ENCODE measurements at places on chromosomes 7 and 10.

DNA sequence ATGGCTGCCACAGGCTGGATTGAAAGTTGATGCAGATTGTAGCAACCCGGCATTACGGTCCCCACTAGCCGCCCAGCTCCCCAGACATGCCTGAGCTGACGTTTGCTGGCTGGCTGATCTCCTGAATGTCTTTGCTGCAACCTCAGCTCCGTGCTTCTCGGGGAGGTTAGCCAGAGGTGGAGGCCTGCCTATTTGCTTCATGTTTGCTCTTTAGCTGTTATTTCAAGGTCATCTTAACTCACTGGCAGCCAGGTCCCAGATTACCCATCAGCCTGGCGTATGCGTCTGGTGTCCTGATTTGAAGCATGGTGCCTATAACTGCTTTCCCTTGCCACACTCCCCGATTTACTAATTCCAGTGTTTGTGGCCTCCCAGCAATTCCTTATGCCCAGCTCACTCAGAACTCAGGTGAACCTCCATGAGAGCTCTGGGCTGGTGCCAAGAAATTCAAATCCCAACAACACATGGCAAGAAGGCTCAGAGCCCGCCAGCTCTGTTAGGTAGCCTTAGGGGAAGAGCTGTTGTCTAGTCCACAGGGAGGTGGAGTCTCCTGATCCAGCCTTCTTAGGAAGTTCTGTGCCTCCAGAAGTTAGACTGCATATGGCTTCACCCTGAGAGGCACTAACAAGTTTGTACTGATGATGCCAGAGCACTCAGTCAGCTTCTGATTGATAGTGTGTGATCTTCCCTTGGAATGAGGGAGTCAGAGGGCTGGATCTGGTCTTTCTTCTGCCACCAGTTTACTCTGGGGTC lies 69.7 kb upstream of the EXOC4 start:
- peak; percentile 64 for DNase-seq

DNA sequence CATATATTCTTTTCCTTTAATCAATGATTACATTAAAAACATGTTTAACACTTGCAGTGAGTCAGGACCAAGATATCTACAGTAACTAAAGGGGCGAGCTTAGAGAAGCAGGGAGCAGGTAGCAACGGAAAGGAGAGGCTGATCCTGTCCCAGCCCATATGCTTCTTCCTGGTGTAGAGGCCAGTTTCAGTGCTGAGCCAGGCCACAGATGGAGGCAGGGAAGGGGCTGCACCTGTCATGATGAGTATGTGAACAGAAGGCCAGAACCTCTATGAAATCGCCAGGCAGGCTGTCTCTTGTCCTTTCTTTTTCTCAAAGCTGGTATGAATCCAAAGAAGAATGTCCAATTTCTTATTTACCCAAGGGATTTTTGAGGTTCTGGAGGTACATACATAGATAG lies 16.3 kb downstream of the REEP3 start:
- DNase-seq = no peak

- no peak for DNase-seq
Measured at GRCh38 chr7:92720604-92721350, 115.6 kb downstream of the CDK6 start.

DNA sequence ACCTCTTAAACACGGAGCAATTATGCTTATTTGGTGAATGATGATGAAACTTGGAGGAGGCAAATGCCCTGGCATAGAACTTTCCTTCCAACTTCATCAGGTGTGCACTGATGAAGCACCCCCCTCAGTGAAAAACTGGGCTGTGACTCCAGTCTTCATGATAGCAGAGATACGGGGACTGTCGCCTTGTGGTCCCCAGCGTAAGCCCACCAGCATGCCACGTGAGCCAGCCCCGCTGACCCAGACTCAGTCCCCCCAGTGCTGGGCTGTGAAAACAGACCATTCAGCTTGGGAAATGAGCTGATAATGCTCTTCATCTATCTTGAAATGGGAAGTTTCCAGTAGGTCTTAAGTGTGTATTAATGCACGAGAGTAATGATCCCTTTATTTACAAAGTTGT lies 177.0 kb downstream of the SNX10 start:
- DNase-seq = no peak

DNA sequence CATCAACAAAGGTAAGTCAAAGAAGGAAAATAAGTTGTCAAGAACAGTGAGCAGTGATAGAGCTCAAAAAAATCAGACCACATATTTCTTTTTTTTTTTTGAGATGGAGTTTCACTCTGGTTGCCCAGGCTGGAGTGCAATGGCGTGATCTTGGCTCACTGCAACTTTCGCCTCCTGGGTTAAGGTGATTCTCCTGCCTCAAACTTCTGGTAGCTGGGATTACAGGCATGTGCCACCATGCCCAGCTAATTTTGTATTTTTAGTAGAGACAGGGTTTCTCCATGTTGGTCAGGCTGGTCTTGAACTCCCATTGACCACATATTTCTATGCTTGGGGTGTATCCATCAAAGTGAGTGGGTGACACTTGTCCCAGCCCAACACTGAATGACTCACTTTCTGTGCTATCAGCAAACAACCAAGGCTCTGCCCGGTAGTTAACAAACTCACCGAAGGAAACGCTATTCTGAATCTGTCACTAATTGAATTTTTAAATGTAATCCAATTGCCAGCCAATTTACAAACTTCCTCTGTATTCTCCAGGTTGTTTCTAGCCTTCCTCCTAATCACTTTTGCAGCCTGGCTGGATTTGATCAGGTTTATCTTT lies 19.6 kb upstream of the SMNDC1 start:
- DNase-seq = no peak

DNA sequence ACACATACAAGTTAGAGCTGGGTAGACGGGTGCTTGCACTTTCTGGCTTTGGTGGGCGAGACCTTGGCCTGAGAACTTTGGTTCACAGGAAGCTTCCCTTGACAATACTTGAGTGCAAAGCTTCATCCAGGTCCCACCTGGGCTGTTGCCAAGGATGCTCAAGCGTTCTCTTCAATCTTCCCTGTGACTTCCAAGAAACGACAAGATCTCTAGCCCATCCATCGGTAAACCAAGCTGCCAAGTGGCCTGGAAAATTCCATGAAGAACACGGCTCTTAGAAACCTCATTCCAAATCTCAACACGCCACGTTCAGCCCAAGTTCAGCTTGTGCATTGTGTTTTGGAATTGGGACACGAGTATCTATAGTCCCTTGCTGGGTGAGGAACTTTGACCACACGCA lies 84.7 kb downstream of the CHST15 start:
- DNase-seq = no peak

GRCh38 chr10:73983096-73984047 lies 14.5 kb upstream of the VCL start:
- DNase-seq = no peak

- peak; percentile 57 for DNase-seq
Measured at GRCh38 chr7:101602484-101603241, 26.4 kb downstream of the MYL10 start.

GRCh38 chr7:158453663-158454062 lies 134.0 kb downstream of the PTPRN2 start:
- no peak for DNase-seq

GRCh38 chr7:141342621-141343408 lies 208.4 kb upstream of the AGK start:
- DNase-seq = no peak

DNA sequence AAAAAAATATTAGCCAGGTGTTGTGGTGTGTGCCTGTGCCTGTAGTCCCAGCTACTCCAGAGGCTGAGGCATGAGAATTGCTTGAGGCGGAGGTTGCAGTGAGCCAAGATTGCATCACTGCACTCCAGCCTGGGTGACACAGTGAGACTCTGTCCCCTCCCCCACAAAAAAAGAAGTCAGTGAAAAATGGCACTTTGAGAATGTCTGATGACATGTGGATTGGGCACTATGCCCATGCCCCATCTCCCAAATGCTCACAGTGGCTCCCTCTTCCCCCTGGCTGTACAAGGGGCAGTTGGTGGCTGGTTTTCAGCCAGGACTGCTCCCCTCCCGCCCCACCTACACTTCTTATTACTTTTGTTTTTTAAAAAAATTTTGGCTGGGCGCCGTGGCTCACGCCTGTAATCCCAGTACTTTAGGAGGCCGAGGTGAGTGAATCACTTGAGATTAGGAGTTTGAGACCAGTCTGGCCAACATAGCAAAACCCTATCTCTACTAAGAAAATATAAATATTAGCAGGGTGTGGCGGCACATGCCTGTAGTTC lies 26.1 kb downstream of the IL15RA start:
- no peak for DNase-seq

GRCh38 chr7:2477447-2478398 lies 1.5 kb upstream of the GRIFIN start:
- peak; percentile 34 for DNase-seq

- DNase-seq = no peak
Measured at GRCh38 chr10:74587109-74587854, 239.1 kb upstream of the KAT6B start.

DNA sequence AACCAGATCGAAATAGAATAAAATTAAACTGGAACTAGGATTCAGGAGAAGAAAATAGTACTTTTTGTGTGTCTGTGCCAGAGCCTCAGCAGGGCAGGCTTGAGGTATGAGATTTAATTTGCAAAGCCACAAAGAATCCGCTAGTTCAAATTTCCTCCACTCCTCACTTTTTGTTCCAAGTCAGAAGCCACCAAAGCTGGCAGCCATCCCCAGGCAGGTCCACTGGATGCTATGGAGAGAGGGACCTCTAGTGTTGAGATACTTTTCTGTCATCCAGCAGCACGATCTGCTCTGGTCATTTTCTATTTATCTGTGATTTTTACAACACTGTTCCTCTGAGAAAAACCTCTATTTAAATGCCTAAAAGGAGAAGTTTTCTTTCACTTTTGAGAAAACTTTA lies 147.9 kb upstream of the FRMD4A start:
- peak; percentile 49 for DNase-seq

DNA sequence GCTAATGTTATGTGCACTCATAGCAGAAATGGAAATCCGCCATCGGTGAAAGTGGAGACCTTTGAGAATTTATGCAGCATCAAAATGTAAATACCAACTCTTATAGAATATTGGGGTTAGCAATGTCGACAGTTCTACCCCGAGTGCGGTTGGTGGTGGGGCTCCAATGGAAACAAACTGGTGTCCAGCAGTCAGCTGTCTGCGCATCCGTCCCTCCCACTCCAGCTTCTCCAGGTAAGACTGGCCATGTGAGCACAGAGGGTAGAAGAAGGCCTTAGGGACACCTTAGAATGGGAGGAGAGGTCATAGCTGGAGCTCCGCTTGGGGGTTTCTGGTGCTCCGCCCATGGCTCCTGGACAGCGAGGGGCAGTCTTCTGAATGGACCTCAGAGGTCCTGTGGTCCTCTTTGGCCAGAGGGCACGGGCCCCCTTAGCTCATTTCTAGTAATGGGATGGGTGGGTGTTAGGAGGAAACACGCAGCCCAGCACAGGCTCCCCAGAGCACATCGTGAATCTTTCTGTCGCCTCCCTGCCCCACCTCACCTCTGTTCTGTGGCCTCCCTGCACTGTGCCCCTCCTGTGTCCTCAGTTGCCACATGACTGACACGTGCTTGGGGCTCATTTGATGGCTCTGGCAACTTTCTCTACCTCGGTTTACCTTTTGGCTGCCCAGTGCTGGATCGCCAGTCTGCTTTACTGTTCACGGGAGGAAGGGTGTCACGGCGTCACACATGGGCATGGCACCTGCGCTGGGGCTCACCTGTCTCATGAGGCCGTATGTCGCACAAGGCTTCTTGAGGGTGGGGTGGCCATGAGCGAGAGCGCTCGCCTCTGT lies 50.0 kb downstream of the MGMT start:
- no peak for DNase-seq

- DNase-seq = no peak
Measured at GRCh38 chr10:25061125-25061524, 44.7 kb downstream of the THNSL1 start.

GRCh38 chr7:140685407-140686087 lies 11.0 kb upstream of the NDUFB2 start:
- no peak for DNase-seq

GRCh38 chr10:96395931-96396877 lies 37.4 kb upstream of the OPALIN start:
- DNase-seq = no peak

- no peak for DNase-seq
Measured at GRCh38 chr7:38411404-38411803, 138.0 kb upstream of the TARP start.

GRCh38 chr10:78928330-78928729 lies 140.4 kb upstream of the ZMIZ1 start:
- no peak for DNase-seq

- no peak for DNase-seq
Measured at GRCh38 chr7:106767078-106767477, 98.0 kb upstream of the PIK3CG start.

- DNase-seq = no peak
Measured at GRCh38 chr7:84283798-84284197, 89.2 kb upstream of the SEMA3A start.

DNA sequence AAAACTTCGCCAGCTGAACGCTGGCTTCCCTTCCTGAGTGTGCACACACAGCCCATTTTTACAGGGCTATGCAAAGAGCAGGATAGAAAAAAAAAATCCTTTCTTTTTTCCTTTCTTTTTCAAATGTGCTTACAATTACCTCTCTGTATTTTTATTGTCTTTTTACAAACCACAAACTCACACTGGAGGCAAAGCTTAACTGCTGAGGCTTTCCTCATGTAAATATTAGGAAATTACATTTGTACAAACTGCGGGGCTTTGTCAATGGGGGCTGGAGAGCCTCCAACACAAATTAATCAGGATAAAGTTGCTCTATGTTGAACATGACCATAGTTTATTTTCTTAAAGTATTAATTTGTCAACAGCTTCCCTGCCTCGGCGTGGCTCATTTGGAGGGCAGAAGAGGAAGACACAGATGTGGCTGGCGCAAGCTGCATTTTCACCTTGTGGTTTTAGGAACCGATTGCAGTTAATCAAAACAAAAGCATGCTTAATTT lies 411.7 kb upstream of the MKI67 start:
- DNase-seq = no peak

GRCh38 chr7:36262309-36263094 lies 109.4 kb downstream of the EEPD1 start:
- no peak for DNase-seq

DNA sequence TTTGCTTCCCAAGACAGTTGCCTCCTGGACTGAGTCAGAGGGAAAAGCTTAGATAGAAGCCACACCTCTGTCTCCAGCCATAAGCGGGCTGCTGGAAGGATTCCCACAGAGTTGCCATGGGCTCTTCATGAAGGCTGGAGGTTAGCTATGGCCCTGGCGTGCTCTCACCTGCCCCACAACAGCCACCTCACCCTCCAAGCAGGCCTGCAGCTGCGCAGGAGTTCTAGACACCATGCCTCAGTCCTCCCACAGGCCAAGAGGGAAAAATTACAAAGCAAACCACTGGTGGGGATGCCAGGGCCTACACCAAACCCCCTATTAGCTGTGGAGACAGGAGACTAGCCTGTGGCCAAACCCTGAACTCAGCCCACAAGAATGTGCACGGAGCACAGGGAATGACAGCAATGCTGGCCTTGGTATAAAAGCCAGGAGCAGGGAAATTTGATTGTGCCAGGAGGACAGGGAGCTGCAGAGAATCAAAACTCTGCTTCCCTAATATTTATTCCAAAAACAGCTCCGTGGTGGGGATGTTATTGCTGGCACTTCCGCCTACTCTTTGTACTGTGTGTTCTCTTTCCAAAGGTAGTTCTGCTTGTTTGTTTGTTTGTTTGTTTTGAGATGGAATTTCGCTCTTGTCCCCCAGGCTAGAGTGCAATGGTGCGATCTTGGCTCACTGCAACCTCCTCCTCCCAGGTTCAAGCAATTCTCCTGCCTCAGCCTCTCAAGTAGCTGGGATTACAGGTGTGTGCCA lies 60.3 kb upstream of the STK17A start:
- DNase-seq = no peak
